ENCODE measurements at places on chromosomes 5 and 9.

DNA sequence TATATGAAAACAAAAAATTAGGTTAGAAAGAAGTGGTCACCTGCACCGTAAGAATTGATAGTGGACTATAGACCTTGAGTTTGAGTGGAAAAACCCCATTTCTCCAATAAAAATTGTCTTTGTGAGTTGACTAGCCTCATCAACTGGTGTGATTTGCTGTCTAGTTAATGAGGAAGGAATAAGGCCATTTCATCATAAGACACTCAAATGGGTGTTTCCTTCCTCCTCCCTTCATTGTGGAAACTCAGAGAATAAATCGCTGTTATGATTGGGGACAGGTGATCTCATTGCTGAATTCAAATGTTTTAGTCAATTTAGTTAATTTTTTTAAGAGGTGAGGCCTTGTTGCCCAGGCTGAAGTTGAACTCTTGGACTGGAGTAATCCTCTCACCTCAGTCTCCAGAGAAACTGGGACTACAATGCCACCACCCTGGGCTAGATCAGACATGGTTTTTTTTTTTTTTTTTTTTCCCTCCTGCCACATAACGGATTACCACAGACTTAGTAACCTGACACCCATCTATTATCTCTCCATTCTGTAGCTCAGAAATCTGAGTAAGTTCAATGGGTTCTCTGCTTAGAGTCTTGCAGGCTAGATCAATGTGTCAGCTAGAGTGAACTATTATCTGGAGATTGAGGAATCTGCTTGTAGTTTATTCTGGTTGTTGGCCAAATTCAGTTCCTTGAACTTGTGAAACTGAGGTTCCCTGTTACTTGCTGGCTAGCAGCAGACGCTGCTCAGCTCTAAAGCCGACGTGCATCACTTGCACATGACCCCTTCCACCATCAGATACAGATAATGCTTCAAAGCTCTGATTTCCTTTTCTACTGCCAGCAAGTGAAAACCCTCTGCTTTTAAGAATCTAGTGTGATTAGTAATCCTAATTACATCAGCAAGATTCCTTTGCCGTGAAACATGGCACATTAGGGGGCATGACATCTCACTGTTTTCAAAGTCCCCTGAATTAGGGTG, 663.8 kb upstream of the CDH9 start:
- DNase-seq, result no peak

GRCh38 chr5:15722305-15722704, 222.3 kb downstream of the FBXL7 start:
- no peak for DNase-seq

DNA sequence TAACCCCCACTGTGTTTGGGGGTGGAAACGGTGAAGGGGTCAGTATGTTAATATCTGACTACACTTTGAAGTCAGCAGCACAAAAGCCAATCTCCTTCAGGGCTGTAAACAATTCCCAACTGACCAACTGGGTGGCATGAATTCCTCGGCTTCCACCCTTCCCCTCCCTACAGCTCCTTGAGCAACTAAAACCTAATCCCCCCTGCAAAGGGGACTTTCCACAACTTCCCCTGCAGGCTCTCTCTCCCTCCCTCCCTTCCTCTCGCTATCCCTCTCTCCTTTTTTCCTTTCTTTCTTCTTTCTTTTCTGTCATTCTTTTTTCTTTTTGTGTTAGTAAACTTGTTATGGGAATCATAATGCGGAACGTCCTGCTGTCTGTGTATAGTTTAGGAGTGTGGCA, 65.1 kb upstream of the PTCH1 start:
- no peak for DNase-seq

DNA sequence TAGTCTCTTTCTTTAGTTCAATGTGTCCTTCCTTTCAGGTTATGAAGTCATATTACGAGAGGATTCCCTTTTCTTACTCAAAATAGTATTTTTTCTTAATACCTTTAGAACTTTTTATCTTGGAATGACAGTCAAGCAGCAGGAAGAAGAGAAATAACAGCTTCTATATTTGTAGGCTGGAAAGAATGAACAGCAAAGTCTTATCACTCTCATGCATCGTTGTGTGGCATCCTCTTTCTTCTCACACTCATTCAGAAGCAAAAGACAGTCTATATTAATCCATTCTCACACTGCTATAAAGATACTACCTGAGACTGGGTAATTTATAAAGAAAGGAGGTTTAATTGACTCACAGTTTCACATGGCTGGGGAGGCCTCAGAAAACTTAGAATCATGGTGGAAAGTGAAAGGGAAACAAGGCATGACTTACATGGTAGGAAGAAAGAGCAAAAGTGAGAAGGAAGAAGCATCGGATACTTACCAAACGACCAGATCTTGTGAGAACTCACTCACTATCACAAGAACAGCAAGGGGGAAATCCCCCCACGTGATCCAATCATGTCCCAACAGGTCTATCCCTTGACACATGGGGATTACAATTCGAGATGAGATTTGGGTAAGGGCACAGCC, 1646.1 kb upstream of the CDH6 start:
- no peak for DNase-seq

DNA sequence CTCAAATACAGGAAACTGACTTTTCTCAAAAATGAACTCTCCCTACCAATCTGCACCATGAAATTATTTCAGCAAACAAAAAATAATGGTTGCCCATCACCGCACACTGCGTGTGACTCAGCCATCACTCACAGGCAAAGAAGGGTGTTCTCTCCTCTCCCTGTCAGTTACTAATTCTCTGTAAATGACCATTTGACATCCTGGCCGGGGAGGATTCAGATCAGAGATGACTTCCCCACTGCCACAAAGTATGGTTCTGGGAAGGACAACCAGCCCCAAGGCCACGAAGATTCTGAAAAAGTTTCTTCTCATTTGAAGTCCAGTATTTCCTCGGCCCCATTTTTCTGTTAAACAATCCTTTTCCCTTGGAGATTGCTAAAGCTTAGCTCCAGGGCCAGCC, 199.4 kb downstream of the AUH start:
- DNase-seq, result no peak

DNA sequence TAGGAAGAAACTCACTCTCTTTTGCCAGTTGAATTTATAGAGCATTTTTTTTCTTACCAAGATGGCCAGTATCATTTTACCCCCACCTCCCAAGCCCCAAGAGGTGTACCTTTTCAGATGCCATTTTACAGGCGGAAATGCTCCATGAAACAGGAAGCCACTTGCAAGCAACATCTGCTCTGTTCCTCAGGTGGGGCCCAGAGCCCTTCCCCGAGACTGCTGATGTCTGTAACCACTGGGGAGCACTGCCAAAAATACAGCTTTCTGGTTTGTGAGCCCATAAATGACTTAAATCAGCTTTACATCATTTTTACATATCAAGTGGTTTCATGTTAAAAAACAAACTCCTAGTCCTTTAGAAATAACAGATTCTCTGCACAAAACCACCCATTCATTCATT, 42.9 kb upstream of the GARNL3 start:
- no peak for DNase-seq

DNA sequence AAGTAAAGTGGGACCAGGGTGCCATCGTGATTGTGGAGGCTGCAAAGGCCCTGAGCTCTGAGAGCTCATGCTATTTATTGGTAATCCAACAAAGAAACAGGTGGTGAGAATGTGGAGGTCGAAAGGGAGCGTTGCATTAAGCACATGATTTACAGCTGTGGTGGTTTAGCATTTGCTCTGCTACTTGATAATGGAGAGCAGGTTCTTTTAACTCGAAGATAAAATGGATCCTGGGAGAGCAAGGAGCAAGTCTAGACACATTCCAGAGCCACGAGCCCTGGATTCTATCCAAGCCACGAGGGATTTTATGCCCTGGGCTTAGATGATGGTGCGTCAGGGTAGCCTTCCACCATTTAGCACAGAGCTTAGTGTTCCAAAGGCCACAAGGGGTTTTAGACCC, 1710.1 kb upstream of the CDH9 start:
- DNase-seq, result no peak

DNA sequence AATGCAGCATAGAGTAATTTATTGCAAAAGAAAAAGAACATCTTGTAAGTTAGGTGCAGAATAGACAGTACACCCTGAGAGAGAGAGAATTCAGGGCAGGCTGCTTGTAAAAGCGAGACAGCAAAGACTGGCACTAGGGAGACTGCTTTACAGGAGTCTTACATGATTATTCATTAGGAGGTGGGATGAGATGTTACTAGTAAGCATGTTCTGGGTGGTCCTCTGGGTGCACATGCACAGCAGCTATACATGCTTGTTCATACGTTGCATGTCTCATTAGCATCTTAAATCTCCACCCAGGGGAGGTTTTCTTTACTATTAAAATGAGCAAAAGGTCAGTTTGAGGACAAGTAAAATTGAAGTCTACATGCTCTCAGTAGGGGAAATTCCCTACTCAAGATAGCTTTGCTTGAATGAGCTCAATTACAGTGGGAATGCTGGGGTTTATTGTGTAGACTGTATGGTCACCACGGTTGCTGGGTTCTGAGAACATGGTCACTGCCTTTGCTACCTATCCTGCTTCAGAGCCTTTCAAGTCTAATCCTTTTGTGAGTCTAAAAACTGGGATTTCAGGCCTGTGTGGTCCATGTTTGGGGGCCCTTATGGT, 60.6 kb downstream of the RGS7BP start:
- DNase-seq, result no peak

GRCh38 chr9:73773896-73774295, 622.2 kb downstream of the ANXA1 start:
- DNase-seq, result no peak

DNA sequence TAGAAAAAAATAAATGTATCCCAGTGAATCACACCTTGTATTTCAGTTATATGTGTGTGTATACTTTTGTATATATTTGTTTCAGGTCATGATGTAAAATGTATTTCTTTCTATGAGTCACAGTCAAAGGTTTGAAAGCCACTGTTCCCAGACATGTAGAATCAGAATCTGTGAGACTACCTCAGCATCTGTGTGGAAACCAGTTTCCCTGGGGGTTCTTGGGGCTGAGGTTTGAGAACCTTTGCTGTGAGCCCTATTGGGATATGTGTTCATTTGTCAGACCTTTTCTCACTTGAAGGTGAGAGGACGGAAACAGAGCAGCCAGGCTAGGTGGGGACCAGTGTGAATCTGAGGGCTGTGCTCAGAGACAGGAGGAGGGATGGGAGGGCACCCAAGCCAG, 78.7 kb upstream of the SAP30L start:
- DNase-seq, result no peak

GRCh38 chr9:8052991-8053390, 253.4 kb upstream of the DMAC1 start:
- no peak for DNase-seq

DNA sequence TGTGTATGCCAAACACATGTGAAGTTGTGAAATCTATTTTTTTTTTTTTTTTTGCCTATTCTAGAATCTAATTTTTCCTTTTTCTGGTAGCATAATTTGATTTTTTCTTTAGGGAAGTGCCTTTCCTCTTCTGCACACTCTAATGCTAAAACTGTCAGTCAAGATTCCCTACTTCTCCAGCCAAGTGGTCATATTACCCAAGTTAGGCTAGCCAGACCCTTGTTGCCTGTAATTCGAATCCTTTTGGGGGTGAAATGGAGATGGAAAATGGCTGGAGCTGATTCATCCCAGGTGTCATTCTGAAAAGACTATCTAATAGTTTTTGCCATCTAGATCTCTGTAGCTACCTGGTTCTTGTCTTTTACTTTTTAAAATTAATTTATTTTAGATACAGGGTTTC, 24.8 kb upstream of the UBAP1 start:
- no peak for DNase-seq

DNA sequence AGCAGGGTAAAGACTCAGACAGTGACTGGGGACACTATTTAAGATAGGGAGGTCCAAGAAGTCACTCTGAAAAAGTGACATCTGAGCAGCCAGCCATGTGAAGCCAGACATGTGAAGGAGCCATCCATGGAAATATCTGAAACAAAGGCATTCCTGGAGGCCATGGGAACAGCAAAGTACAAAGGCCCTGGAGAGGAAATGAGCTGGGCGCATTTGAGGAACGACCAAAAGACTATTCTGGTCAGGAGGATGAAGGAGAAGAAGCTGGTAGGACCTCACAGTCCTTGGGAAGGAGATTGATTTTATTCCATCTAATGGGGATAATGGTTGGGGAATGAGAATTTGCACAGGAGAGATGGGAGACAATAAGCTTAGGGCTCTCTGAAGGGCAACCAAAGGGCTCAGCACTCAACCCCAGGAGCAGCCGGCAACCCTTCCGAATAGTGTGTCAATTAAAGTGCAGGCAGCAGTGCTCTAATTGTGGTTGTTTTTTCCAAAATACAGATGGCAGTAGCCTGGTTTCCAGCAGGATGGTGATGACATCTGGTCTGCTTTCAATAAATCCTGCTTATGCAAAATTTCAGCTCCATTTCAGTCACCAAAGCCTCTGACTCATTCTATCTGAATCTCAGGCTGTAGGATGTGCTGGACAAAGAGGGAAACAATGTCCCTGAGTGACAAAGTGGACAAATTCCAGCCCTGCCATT, 26.7 kb downstream of the FOXI1 start:
- DNase-seq, result no peak

DNA sequence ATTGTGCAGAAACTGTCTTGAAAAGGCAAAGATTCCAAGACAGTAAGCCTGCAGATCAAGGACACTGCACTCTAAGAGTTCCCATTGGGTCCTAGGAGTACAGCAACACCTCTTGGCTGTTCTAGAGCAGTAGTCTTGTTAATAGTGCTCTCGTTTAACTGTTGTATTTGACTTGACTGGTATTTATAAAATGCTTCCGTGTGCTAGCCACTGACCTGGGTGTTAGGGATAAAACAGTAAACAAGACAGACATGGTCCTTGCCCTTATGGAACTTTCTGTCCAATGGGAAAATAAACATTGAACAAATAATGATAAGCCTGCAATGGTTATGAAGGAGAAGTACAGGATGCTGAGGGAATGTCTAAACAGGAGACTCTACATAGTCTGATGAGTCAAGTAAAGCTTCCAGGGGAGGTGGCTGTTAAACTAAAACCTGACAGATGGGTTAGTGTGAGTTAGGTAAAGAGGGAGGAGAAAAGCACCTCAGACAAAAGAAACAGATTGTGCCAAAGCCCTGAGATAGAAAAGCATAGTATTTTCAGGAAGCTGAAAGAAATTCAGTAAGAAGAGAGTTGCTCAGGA, 33.3 kb downstream of the TDRD7 start:
- DNase-seq, result no peak

GRCh38 chr9:112328545-112328944, 4.9 kb downstream of the PTBP3 start:
- DNase-seq, result peak; percentile 30

Measured in NCI-H526 (cell line).